ENCODE measurements at places on chromosomes 5 and 9.

DNA sequence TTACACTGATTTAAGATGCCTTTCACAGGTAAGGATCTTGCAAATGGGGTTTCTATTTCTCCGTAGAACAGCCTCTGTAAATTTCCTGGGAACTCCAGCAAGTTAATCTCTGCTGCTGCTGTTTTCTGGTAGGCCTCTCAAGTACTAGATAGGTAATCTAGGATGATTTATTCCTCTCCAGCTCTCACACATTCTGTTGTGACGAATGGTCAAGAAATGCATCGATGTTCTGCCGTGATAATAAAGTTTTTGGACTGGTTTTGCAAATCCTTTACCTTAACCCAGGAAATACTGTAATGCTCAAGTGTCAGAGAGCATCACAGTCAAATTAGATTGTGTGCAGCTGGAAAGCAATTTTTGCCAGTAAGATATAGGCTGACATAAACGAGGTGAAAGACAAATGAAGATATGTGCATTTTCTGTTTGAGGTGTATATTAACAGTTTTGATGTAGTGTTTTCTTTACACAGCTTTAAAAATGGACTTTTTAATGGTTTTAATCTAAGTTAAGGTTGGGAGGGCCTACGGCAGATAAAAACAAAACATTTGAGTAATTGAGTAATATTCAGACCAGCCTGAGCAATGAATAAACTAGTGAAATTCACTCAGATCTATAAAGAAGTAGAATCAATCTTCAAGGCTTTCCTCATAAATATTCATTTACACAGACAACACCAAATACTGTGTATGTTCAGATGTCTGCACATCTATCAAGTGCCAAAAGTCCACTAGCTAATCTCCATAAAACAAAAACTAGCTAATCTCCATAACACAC, 300.6 kb upstream of the EDIL3 start:
- DNase-seq, result no peak

DNA sequence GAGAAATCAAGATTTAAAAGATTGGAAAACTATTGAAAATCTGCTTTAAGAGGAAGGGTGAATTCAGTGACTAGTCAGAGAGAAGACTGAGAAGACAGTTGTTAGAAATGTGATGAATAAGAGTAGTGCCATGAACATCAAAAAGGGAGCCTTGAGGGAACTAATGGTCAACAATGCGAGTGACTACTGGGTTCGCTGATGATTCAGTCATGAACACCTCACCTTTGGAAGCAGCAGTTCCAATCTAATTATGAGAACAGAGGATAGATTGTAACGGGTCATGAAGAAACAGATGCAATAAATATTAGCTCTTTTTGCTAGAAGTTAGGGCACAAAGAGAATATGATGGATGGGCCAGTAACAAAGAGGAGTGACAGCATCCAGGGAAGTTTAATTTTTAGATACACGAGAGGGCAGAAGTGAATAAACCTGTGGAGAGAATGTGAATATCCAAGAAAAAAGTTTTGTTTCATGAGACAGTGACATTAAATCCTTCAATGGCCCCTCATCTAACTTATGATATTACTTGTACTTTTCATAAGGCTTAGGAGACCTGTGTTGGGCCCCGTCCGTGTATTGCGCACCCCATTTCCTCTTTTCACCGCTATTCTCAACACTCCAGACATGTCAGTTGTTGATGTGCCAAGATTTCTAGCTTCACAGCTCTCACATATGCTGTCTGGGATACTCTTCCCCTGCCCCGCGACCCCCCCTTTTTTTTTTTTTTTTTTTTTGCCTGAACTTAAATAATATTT, 23.5 kb upstream of the IFNE start:
- DNase-seq, result no peak

DNA sequence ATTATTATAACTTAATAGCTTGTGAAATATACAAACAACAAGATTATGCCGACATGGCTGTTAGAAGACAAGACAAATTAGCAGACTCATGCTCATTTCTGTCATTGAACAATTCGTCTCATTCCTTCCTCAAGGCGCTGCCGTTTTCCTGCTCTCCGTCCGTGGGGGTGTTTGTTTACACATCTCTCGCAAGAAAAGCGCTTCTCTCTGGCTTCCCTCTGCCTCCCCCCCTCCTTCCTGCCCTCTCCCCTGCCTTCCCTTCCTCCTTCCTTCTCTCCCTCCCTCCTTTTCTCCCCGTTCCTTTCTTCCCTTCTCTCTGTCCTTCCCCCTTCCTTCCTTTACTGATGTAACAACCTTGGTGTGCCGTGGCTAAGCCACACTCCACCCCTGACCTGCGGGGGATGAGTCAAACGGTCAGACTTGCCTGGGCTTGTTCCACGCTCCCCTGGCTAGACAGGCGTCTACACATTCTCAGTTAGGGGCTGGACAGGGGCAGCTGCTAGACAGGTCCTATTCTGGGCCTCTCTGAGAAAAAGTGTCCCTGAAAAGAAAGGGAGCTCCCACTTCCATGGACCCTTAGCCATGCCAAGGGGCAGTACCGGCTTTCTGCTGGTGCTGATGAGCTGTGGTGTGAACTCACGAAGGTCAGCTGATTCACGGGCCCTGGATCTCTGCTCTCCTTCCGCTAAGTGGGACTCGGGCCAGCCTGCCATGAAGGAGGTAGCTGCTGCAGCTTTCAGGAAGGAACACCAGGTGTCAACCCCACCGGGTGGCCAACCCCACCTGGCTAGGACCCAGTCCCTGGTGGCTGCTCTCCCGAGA, 32.0 kb upstream of the SPTLC1 start:
- no peak for DNase-seq

DNA sequence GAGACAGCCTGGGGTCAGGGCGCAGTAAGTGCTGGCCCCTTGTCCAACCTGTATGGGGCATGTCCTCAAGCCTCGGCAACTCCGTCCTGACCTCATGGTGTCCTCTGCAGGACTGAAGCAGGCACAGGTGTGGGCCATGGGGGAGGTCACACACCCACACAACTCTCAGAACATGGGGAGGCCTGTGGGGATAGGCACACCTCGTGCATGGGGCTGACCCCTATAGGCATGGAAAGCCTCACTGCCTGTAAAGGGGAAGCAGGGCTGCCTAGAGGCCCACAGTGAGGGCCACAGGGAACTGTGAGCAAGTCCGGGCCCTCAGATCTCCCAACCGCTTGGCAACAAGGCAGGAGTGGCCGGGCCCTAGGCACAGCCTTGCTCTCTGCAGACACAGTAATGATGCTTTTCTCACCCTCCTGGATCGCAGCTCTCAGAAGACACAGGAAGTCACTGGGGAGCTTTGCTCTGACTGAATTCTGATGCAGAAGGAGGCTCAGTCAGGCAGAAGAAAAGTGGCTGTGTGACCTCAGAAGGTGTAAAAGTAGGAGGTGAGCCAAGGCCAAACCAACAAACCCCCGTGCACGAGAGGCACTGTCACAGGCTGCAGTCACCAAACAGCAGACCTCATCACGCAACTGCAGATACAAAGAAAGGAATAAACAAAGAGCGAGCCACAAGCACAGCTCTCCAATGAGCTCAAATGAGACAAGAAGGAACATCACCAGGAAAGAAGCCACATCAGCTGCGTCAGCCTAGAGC, 5.4 kb downstream of the IPPK start:
- DNase-seq, result no peak

GRCh38 chr5:132293066-132293991, 865 bp upstream of the SLC22A4 start:
- peak; percentile 50 for DNase-seq

- no peak for DNase-seq
Measured at GRCh38 chr9:126698756-126699155, 85.0 kb downstream of the LMX1B start.

All from progenitor cell of endocrine pancreas (in vitro differentiated cells).